ENCODE measurements at places on chromosomes 12 and 14. TPM values are rescaled to one million over a fixed set of nuclear protein-coding genes. Genes with fewer than 3 reads are reported as not detected.
A peak's percentile ranks its signal among the peaks of the same experiment; 100 is the strongest.

DNA sequence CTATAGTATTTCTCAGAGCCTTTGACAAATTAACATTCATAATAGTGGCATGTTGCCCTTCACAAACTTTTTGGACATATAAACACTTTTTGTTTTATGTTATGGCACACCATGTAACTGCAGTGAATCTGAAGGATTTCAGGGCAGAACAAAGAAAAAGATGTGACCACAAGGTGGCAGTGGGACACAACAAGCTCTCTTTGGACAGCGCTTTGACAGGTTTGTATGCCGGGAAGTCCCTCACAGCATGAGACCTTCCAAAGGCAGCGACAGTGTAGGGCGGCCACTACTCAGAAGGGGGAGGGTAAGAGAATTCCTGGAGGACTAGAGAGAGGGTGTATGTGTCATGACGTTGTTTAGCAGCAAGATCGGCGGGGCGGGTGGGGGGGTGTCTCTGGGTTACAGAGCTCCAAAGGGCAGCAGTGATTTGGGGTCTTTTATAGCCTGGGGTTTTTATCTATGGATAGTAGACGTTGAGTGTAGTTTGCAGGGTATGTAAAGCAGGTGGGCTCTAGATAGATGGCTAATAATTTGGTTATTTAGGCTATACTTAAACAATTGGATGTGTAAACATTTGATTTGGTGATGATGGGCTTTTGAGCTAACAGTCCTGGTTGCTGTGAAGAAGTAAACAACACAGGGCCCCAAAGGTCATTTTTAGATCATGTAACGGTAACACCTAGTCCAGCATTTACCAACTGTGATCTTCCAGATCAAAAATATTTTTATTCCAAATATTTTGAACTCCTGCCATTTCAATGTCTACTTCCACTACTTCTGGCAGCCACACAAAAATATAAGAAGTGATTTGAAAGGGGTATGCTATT, 22.9 kb downstream of the ETFBKMT start:
- peak; percentile 94 for DNase-seq

GRCh38 chr12:78403681-78404080, 460.9 kb upstream of the SYT1 start:
- DNase-seq = no peak

NKX2-8 gene
- total RNA-seq = not detected

DNA sequence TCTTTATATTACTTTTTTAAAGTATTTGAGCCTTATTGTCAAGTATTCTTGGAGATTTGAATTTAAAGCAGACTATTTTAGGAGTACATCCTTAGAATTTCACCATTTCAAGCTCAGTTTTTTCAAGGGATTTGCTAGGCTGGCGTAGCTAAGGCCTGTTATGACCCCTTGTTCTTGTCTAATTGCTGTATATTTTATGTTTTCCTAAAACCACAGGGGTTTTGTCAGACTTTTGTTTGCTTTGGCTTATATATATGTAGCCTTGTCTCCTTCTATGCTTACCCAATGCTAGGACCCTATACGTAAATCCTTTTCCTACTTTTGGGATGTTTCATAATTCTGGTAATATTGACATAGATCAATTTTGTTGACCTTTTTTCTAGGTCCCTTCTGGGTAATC, 147.0 kb upstream of the SYT10 start:
- no peak for DNase-seq

- peak; percentile 33 for DNase-seq
Observed at GRCh38 chr14:106586098-106586704, 1059.8 kb downstream of the TMEM121 start.
